ENCODE measurements at places on chromosomes 2 and 18. TPM values are rescaled to one million over a fixed set of nuclear protein-coding genes. Genes with fewer than 3 reads are reported as not detected.

DNA sequence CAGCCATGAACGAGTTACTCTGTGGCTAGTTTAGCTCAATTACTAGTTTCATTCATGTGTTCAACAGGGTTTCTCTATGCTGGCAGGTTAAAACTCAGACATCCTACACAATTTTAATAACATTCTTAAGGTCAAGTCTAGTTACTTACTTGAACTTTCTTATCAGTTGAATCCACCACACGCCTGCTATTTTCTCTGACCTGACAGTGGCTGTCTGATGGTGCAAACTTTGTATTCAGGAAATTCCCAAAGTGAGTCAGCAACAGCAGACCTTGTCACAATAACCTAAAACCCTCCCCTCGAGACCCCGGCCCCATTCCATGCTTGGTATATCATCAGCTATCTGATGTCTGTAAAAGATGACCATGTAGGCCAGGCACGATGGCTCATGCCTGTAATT is 20.8 kb upstream of the CIDEA start:
- no peak for DNase-seq

DNA sequence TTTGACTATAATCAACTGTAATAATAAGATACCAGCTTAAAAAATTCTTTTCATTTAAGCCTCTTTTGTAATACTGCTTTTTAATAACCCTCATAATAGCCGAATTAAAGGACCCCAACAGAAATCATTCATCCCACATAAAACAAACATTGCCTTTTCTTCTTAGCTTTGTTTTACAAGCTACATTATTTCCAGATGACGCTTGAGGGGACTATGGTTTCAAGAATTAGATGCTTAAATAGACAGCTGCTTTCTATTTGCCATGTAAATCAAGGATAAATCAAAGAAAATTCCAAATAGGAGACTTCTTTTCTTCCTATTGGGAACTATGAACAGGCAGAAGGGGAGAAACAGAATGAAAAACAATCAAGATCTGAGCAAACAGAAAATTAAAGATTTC is 200.7 kb upstream of the SMAD7 start:
- no peak for DNase-seq

GRCh38 chr2:200575957-200576356 is 9.9 kb upstream of the AOX1 start:
- no peak for DNase-seq

DNA sequence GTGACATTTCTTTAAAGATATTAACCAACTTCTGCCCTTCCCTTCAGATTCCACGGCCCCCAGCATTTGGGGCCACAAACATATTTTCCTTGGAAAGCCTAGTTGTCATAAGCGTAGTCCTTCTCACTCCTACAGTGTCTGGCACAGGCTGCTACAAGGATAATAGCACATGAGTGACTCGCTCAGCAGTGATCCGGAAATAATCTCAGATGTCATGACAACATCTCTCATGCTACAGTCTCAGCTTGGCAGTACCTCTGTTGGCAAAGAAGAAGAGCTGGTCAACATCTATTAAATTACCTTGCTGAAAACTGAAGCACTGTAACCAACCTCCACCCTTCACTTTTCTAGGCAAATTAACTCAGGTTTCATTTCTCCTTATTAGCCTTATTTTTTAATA is 351.7 kb downstream of the RAD51AP2 start:
- DNase-seq = no peak

Gene SERPINE2
- 24.0 TPM for polyA plus RNA-seq

Gene CD207
- polyA plus RNA-seq = not detected

GRCh38 chr2:236964291-236964690 is 121.4 kb upstream of the COPS8 start:
- DNase-seq = no peak

DNA sequence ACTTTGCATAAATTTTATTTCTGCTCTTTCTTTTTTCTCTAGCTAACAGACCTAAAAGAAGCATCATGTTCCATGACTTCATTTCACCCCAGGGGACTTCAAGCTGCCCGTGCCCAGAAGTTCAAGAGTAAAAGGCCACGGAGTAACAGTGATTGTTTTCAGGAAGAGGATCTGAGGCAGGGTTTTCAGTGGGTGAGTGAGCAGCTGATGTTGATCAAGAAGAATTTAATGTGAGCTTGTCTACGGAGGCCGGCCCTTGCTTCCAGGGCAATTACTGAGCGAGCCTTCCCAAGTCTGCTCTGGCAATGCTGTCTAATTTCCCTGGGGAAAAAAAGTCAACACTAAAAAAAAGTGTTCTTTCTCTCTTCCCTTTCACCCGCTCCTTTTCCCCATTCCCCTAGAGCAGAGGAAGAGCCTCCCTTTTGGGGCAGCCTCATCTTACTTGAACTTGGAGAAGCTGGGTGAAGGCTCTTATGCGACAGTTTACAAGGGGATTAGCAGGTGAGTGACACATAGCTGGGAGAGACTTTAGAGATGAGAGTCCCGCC is 1.2 kb downstream of the CDK15 start:
- DNase-seq = no peak

DNA sequence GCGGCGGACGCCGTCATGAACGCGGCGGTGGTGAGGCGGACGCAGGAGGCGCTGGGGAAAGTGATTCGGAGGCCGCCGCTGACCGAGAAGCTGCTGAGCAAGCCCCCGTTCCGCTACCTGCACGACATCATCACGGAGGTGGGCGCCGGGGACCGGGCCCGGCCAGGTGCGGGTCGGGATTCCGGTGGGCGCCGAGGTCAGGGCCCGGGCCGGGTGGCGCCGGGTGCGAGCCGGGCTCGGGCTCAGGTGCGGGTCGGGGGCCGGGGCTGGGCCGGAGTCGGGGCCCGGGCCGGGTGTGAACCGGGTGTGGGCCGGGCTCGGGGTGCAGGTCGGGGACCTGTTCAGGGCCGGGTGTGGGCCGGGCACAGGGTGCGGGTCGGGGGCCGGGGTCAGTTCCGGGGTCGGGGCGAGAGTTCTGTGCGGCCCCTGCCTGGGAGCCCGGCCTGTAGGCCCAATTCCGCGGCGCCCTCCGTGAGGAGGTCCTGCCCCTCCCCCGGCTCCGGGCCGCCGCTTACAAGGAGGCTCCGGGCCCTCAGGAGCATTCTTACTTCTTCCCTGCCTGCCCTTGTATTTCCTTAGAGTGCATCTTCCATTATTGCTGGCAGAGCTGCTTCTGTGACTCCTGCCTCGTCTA is 447 bp downstream of the TRAF3IP1 start:
- no peak for DNase-seq

Gene RNF152
- polyA plus RNA-seq = 7.4 TPM

Gene RAD51AP2
- polyA plus RNA-seq = not detected

Gene STARD7
- 106 TPM for polyA plus RNA-seq

Gene SERPINB10
- polyA plus RNA-seq = not detected

DNA sequence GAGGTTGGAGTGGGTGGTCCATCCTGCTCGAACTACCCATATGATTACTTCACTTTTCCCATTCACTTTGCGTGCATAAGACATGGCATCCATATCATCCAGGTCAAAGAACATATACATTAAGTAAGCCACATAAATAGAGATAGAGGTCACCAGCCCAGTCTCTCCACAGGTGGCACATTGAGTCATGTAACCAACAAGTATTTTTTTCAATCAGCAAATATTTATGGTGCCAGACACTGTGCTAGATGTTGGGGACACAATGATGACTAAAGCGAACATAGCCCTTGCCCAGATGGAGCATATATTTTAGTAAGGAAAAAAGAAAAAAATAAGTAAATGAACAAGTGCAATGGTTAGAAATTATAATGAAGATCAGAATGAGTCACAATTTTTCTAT is 83.6 kb upstream of the LCLAT1 start:
- DNase-seq = no peak

DNA sequence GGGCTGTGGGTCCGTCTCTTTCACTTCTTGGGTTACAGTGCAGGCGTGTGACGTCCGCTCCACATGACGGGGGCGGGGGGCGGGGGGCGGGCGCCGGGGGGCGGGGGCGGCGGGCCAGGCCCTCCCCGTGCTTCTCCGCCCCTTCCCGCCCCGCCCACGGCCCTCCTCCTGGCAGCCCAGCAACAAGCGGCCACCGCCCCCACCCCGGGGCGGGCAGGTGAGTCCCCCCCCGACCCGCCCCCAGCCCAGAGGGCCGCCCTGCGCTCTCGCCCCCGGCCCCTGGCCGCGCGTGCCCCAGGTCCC is 3.6 kb downstream of the ZNF516 start:
- no peak for DNase-seq

DNA sequence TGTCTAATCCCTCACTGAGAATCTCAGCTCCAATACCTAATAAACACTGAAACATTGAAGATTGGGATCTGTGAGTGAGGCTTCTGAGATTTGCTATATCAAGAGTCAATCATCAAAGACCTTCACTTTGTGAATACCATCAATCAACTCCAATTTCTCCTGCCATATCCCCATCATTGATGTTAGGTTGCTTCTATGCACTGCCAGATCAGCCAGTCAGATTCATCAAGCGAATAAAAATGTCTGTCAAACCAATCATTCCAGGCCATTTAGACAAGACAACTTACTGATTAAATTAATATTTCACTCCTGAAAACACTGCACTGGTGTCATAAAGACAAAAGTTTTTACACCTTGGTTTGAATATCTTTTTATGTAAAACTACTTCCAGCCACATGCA is 1295.5 kb upstream of the LRRTM1 start:
- DNase-seq = no peak

GRCh38 chr18:51151568-51152511 is 45.6 kb downstream of the MEX3C start:
- DNase-seq = no peak

Gene DNMT3A
- polyA plus RNA-seq = 4.1 TPM

DNA sequence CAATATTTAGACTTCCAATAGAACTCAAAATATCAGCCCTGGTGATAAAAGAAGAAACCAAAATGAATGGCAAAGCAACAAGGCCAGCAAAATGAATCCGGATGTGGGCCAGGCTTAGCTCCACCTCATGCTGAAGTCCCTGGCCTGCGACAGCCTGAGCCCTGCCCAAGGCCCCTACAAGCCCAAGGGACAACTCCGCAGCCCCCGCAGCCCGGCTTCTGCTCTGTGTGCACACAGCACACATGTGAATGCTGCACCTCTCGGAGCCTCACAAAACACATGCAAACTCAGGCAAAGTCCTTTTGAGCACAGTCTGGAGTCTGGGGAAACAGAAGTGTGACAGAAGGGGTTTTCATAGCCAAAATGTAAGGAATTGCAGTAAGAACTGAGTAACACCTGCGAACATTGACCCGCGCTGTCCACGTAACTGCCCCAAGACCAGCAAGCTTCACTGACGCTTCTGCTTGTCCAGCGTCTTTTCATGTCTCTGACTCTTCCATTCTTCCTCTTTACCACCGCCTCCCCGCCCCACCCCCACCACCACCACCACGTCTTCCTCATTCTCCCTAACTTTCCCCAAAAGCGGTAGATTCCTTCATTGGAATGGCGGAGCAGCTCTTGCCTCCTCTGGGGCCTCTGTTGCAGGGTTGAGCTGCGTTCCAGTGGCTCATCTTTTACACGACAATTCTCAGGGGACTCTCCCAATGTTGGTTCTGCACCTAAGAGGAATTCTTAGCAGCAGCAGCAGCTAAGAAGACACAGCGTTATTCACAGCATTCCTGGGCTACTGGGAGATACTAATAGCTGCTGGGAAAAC is 136.4 kb upstream of the COPS8 start:
- no peak for DNase-seq

Gene RESP18
- polyA plus RNA-seq = not detected

Gene CSRNP3
- 0.25 TPM for polyA plus RNA-seq

Gene SPTBN1
- 56.6 TPM for polyA plus RNA-seq

Gene CDKL4
- polyA plus RNA-seq = not detected

DNA sequence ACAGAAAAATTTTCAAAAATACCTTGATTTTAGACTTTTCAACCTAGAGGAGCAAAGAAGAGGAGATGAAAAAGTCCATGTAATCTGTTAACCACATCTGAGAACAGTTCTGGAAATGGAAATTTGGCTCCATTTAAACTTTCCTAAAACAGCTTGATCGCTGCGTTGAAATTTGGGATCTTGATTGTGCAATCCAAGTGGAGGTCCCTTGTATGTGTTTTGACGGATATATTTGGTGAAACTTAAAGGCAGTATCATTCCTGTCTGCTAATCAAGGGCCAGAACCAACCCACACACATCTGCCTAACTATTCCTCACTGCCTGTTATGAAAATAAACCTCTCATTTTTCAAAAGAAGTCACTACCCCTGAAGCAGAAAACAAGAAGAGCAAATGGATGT is 46.6 kb downstream of the SPATS2L start:
- DNase-seq = no peak

- DNase-seq = no peak
Observed at GRCh38 chr2:6822406-6822805, 43.3 kb downstream of the CMPK2 start.

Gene DSG1
- polyA plus RNA-seq = not detected

GRCh38 chr18:44709307-44710126 is 28.8 kb downstream of the SETBP1 start:
- DNase-seq = no peak

DNA sequence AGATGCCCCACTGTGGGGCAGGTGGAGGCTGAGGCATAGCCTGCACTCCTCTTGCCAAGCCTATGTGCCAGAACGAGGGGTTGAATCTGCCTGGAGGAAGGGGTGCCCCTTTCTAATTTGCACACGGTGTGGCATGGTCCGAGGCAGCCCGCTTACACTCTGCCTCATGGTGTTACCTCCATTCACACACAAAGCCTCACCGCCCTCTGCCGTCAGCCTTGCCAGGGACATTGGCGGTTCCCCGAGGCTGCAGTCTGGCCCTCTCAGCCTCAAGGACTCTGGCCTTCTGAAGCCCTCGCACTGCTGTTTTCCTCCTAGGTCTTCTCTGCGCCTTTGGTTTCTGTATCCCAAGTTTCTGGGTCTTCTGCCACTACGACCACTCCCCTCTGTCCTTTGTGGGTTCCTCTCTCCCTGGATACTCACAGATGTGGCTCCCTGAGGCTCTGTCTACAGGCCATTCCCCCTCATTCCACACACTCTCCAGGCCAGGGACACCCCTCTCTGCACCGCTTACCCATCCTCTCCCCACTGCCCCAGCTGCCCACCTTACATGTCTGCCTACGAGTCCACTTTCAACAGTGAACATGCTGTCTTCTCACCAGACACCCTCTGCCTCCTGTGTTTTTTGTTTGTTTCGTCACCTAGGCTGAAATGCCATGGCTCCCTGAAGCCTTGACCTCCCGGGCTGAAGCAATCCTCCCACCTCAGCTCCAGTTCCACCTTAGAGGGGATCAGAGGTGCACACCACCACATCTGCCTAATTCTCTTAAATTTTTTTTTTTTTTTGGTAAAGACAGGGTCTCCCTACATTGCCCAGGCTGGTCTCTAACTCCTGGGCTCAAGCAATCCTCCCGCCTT is 7.9 kb upstream of the ASPRV1 start:
- no peak for DNase-seq

Measured in AG04450 (cell line).